Endothelial cell of umbilical vein (primary cell): ENCODE measurements at places on chromosomes 1 and 21. TPM values are rescaled to one million over a fixed set of nuclear protein-coding genes. Genes with fewer than 3 reads are reported as not detected.

DNA sequence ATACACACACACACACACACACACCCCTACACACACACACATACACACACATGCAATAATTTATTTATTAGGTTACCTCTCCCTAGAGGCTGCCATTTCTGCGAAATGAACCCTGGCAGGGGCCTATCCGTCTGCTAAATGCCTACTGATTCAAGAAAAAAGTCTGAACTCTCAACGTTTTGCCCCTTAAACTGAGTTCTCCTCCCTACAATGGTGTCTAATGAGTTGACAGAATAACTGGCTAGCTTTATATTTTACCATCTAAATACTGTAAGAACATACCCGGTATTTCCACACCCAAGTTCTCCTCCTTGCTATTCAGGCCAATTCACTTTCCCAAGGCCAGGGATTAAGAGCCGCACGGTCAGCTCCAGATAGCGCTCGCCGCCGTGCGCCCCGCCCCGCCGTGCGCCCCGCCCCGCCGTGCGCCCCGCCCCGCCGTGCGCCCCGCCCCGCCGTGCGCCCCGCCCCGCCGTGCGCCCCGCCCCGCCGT lies 339 bp upstream of the RNPC3 start:
- peaks cover 2% of the 10 kb centered on the region for H3K36me3 ChIP-seq
- no peak overlapping the region for H3K4me3 ChIP-seq
- H3K27me3 ChIP-seq = no peaks in the 10 kb centered on the region
- peak; percentile 56 for DNase-seq

DNA sequence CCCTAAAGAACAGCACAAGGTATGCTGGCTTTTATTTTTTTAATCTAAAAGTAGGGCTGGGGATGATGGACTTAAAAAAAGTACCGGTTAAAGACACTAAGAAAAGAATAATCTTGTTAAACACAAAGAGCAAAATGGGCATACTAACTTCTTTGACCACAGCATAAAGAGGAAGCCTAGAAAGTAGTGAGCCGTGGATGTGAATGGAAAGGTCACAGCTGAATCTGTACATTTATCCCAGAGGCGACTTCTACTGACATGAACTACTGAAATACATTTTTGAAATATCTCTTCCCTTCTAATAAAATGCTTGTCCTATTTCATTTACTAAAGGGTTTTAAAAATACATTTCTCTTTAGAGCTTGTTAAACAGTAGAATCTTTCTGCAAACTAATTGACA lies 140.7 kb downstream of the SLC45A1 start:
- no peak for DNase-seq
- peaks cover 46% of the 10 kb centered on the region for H3K4me1 ChIP-seq
- H3K27ac ChIP-seq = no peak overlapping the region
- no peaks in the 10 kb centered on the region for H3K27me3 ChIP-seq
- no peak overlapping the region for H3K4me3 ChIP-seq

GRCh38 chr1:40310129-40310461 lies 7.0 kb downstream of the COL9A2 start:
- peaks cover 2% of the 10 kb centered on the region for H3K4me1 ChIP-seq
- no peak for DNase-seq
- no peak overlapping the region for H3K4me3 ChIP-seq

DNA sequence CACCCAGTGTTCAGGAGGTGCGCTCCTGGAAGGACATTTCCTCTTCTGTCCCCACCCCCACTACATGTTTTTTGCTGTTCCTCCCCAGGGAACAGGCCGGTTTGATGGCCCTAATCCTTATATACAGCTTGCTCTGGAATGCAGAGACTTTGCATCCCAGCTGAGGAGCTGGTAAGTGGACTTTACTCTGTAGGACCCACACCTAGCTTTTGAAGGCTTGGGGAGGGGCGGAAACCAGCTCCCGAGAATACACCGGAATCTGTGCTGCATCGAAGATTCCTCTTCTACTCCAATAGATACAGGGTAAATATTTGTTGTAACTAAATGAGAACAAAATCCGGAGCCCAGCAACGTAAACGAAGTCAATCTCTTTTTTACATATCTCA lies 1.2 kb upstream of the CGN start:
- no peak overlapping the region for H3K27ac ChIP-seq
- no peaks in the 10 kb centered on the region for H3K36me3 ChIP-seq
- H3K4me1 ChIP-seq = peaks cover 12% of the 10 kb centered on the region
- no peak overlapping the region for H3K4me3 ChIP-seq

DNA sequence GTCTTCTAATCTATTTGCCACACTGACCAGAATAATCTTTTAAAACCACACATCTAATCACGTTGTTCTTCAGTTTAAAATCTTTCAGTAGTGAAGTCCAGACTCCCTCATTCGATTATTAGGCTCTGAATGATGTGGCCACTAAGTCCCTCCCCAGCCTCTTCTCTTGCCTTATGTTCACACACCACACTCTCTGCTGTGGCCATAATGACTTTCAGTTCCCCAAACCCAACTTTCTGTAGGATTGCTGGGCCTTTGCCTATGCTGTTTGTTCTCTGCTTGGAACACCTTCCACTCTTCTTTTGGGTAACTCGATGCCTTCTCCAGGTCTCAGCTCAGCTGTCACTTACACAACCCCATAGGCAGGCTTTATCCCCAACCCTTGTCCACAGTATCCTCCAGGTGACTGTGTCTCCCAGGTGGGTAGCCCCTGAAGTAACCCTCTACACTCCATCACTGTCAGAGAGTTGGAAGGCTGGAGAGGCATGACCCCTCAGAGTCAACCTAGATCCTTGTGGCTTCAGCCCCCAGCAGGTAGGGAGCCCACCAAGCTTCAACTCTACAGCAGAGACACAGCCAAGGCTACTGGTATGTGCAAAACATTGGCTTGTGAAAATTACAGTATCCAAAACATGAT lies 8.4 kb upstream of the SLC37A1 start:
- H3K4me1 ChIP-seq = no peaks in the 10 kb centered on the region
- H3K4me3 ChIP-seq = no peak overlapping the region
- no peak for DNase-seq
- H3K36me3 ChIP-seq = no peaks in the 10 kb centered on the region
- no peak overlapping the region for H3K27ac ChIP-seq
- peaks cover 12% of the 10 kb centered on the region for H3K27me3 ChIP-seq

GRCh38 chr1:195981448-195982139 lies 626.6 kb downstream of the KCNT2 start:
- H3K36me3 ChIP-seq = no peaks in the 10 kb centered on the region
- no peaks in the 10 kb centered on the region for H3K27me3 ChIP-seq
- H3K4me3 ChIP-seq = no peak overlapping the region
- H3K4me1 ChIP-seq = no peaks in the 10 kb centered on the region
- DNase-seq = no peak

- H3K36me3 ChIP-seq = peaks cover 4% of the 10 kb centered on the region
- peak overlapping the region; percentile 99 for H3K27ac ChIP-seq
- DNase-seq = peak; percentile 90
- H3K4me3 ChIP-seq = peak overlapping the region; percentile 39
- H3K4me1 ChIP-seq = peaks cover 35% of the 10 kb centered on the region
- H3K27me3 ChIP-seq = no peaks in the 10 kb centered on the region
Observed at GRCh38 chr1:214404154-214404553, 123.2 kb downstream of the SMYD2 start.

The SPRR2B gene
- polyA plus RNA-seq = not detected in 2 replicates

The SLC5A9 gene
- not detected in 2 replicates for polyA plus RNA-seq

The CASQ2 gene
- not detected in 2 replicates for polyA plus RNA-seq

The FCGR3B gene
- polyA plus RNA-seq = not detected in 2 replicates
